ENCODE measurements at places on chromosomes 7 and 10.

- H3K27me3 ChIP-seq, result no peaks in the 10 kb centered on the region
- no peaks in the 10 kb centered on the region for H3K4me1 ChIP-seq
- no peak overlapping the region for H3K27ac ChIP-seq
- no peak for DNase-seq
- H3K4me3 ChIP-seq, result no peak overlapping the region
Measured at GRCh38 chr10:117656385-117657367, 114.1 kb downstream of the EMX2 start.

- H3K27ac ChIP-seq, result no peak overlapping the region
- H3K4me3 ChIP-seq, result no peak overlapping the region
- H3K27me3 ChIP-seq, result no peaks in the 10 kb centered on the region
- no peaks in the 10 kb centered on the region for H3K4me1 ChIP-seq
Measured at GRCh38 chr7:147245274-147245673, 1128.7 kb downstream of the CNTNAP2 start.

DNA sequence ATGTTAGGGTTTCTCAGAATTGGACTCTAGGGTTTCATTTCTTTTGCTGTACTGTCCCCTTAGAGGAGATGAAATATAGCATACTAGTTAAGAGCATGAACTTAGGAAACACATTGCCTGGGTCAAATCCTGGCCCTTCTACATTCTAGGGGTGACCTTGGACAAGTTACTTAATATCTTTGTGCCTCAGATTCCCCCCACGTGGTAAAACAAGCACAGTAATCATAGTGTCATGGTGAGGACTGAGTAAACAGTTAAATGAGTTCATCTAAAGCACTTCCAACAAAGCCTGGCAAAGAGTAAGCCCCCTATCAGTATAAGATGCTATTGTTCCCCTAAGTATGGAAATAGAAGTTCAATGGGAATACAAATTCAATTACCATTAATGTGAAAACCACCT is 5.1 kb downstream of the DPY19L1 start:
- H3K4me3 ChIP-seq, result no peak overlapping the region
- H3K4me1 ChIP-seq, result peaks cover 39% of the 10 kb centered on the region
- DNase-seq, result no peak
- no peaks in the 10 kb centered on the region for H3K27me3 ChIP-seq
- no peak overlapping the region for H3K27ac ChIP-seq

GRCh38 chr7:28931565-28931964 is 26.6 kb downstream of the TRIL start:
- H3K4me3 ChIP-seq, result no peak overlapping the region
- no peak for DNase-seq
- H3K36me3 ChIP-seq, result no peaks in the 10 kb centered on the region

GRCh38 chr7:47504551-47505311 is 77.2 kb downstream of the TNS3 start:
- no peak for DNase-seq
- H3K27me3 ChIP-seq, result no peaks in the 10 kb centered on the region
- H3K27ac ChIP-seq, result no peak overlapping the region
- H3K4me1 ChIP-seq, result no peaks in the 10 kb centered on the region
- no peaks in the 10 kb centered on the region for H3K36me3 ChIP-seq

- H3K36me3 ChIP-seq, result no peaks in the 10 kb centered on the region
- no peak overlapping the region for H3K4me3 ChIP-seq
- H3K27ac ChIP-seq, result no peak overlapping the region
- no peaks in the 10 kb centered on the region for H3K4me1 ChIP-seq
- DNase-seq, result no peak
Measured at GRCh38 chr7:46164629-46165028, 243.6 kb upstream of the IGFBP3 start.

DNA sequence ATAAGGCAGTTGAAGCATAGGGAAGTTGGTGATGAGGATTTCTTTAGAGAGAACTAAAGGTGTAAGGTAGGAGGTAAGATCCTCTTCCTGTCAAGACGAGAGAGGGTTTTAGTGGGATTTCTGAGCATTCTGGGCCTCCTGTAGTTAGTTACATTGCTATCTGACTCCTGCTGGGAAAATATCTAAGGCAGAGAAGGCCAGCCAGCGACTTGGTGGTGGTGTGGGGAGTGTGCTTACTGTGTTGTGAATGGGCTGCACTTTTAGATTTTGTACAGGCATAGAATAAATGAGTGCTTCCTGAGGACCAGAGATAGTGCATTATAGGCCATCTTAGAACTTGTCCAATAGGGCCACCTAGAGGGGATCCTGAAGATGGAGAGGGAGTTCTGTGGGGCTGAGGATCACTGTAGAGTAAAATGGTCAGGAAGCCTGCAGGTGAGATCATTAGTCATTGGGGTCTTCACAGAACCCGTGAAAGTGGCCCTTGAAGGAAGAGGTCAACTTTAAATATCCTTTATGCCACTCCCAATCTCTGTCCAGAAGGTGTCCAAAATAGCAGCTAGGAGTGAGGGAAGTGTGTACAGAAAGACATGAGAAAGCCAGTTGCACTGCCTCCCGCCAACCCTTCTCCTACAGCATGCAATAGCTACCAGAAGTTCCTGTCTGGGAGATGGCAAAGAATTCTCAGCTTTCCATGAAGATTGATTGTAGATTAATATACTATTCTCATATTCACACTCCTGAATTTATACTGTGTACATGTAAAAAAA is 266.6 kb downstream of the POLR1F start:
- H3K27ac ChIP-seq, result no peak overlapping the region
- H3K4me1 ChIP-seq, result no peaks in the 10 kb centered on the region
- H3K36me3 ChIP-seq, result no peaks in the 10 kb centered on the region
- DNase-seq, result no peak
- H3K4me3 ChIP-seq, result no peak overlapping the region

- H3K4me1 ChIP-seq, result peaks cover 8% of the 10 kb centered on the region
- no peaks in the 10 kb centered on the region for H3K36me3 ChIP-seq
- H3K27me3 ChIP-seq, result no peaks in the 10 kb centered on the region
- H3K27ac ChIP-seq, result no peak overlapping the region
- no peak for DNase-seq
- H3K4me3 ChIP-seq, result no peak overlapping the region
Measured at GRCh38 chr7:50399206-50399605, 50.9 kb downstream of the FIGNL1 start.

- H3K27me3 ChIP-seq, result no peaks in the 10 kb centered on the region
- no peaks in the 10 kb centered on the region for H3K4me1 ChIP-seq
- H3K27ac ChIP-seq, result no peak overlapping the region
- DNase-seq, result no peak
- no peak overlapping the region for H3K4me3 ChIP-seq
Measured at GRCh38 chr7:92755680-92756079, 80.7 kb downstream of the CDK6 start.

DNA sequence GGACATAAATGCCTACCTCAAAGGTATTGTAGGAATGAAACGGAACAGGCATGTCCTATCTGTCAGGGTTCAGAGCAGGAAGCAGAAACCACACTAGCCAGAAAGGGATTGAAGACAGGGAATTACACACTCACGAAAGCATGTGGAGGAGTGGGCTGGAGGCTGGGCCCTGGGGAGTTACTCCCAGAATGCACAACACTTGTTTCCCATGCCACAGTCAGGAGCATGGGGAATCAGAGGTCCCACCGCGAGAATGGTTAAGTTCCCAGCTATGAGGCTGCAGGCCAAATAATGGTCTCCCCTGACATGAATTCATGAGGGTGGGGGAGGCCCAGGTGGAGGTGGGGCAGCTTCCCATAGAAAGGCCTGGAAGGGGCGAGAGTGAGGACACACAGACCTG is 212.7 kb downstream of the HERPUD2 start:
- no peaks in the 10 kb centered on the region for H3K27me3 ChIP-seq
- no peak overlapping the region for H3K27ac ChIP-seq
- H3K4me3 ChIP-seq, result no peak overlapping the region
- DNase-seq, result no peak

DNA sequence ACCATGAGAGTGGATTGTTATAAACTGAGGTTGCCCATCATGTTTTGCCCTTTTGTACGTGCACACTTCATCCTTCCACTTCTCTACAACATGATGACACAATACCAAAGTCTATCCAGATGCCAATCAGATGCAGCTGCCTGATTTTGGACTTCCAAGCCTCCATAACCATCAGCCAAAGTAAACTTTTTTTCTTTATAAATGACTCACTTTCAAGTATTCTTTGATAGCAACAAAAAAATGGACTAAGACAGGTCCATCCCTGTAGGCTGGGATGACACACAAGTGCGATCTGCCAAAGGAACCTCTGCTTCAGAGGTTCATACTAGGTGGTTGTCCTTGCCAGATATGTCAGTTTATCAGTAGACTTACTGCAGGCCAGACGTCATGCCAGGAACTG is 320.2 kb upstream of the FZD1 start:
- H3K36me3 ChIP-seq, result no peaks in the 10 kb centered on the region
- H3K27me3 ChIP-seq, result no peaks in the 10 kb centered on the region
- no peak for DNase-seq
- H3K4me3 ChIP-seq, result no peak overlapping the region
- no peak overlapping the region for H3K27ac ChIP-seq
- H3K4me1 ChIP-seq, result no peaks in the 10 kb centered on the region
